Kidney tubule cell (primary cell): ENCODE measurements at places on chromosomes 4 and X.
A peak's percentile ranks its signal among the peaks of the same experiment; 100 is the strongest.

DNA sequence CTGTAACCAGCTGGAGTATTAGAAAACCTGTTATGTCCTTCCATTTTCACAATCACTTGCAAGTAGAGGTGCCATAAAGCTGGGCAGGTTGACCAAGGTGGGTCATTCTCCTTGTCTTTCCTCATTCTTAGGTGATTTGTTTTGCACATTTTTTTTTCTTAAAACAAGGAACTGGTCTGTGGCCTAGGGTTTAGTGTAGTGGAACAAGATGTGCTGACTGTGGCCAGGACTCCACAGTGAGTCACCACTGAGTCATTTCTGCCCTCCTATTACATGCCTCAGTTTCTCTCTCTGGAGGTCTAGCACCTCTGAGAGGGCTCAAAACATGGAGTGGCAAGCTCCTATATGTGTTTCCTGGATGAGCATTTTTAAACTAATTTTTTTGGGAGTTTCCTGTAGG, 355.9 kb downstream of the GPM6A start:
- peak; percentile 84 for DNase-seq

- DNase-seq = peak; percentile 56
Observed at GRCh38 chr4:140117947-140118346, 36.0 kb downstream of the MAML3 start.

- DNase-seq = peak; percentile 95
Observed at GRCh38 chrX:117840645-117841044, 276.0 kb downstream of the KLHL13 start.

- no peak for DNase-seq
Observed at GRCh38 chr4:39716356-39716755, 18.4 kb downstream of the UBE2K start.

- no peak for DNase-seq
Observed at GRCh38 chr4:108315694-108316093, 147.0 kb upstream of the LEF1 start.

- peak; percentile 35 for DNase-seq
Observed at GRCh38 chr4:145177906-145178538, 2.4 kb downstream of the OTUD4 start.

- no peak for DNase-seq
Observed at GRCh38 chrX:100120956-100121355, 289.1 kb downstream of the PCDH19 start.

DNA sequence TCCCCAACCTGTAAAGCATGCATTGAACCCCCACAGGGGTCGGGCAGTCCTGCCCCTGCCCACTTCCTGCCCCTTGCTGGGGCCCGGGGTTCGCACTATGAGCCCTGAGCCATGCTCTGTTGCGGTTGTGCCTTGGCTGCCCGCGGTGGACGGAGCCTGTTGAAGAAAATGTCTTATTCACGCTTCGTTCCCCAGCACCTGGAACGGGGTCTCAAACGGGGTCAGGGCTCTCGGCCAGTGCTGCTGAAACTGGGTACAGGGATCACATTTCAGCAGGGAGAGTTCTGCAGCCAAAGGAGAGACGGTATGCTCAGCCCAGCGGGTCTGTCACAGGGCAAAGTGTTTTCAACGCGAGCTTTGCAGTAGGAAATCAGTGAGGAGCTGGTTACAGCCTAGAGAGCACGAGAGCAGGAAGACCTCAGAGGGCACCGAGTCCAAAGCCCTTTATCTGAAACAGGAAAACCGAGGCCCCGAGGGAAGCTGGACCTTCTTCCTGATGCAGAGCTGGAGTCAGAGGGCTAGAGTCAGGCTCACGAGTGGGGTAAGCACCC, 46.3 kb upstream of the AFAP1 start:
- DNase-seq = peak; percentile 38
